ENCODE measurements at places on chromosomes 5 and 9.

GRCh38 chr5:95283761-95284571 is 928 bp downstream of the MCTP1 start:
- peak; percentile 1 for DNase-seq

DNA sequence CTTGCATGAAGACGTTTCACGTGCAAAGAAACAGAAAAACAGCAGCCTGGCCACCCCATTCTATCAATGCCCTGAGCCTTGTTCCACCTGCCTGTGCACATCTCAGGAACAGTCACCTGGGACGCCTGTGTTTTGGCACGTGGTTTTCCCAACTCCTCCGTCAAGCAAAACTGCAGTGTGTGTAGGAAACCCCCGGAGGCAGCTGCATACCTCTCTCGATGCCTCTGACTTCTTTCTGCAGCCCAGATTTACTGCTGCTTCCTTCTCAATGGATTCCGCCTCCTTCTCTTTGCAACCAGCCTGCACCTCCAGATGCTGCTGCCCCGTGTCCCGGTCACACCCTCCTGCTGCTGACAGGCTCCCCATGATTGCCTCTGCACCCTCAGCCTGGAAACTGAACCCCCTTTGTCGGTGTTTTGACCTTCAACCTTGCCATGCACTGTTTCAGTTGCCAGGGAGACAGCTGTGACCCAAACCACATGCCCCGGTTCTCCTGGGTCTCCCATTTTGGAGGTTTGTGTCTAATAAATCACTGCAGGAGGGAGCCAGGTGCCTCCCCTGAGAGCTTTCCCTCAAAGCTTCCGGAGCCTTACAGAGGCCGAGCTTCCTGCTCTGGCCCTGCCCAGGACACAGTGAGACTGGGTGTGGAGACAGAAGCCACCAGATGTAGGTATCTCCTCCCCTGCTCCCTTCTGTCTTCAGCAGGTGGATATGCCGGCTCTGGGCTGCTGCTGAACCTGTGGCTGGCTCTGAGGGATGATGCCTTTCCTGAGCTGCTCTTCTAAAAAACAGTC is 395.5 kb upstream of the IRX1 start:
- DNase-seq = no peak

DNA sequence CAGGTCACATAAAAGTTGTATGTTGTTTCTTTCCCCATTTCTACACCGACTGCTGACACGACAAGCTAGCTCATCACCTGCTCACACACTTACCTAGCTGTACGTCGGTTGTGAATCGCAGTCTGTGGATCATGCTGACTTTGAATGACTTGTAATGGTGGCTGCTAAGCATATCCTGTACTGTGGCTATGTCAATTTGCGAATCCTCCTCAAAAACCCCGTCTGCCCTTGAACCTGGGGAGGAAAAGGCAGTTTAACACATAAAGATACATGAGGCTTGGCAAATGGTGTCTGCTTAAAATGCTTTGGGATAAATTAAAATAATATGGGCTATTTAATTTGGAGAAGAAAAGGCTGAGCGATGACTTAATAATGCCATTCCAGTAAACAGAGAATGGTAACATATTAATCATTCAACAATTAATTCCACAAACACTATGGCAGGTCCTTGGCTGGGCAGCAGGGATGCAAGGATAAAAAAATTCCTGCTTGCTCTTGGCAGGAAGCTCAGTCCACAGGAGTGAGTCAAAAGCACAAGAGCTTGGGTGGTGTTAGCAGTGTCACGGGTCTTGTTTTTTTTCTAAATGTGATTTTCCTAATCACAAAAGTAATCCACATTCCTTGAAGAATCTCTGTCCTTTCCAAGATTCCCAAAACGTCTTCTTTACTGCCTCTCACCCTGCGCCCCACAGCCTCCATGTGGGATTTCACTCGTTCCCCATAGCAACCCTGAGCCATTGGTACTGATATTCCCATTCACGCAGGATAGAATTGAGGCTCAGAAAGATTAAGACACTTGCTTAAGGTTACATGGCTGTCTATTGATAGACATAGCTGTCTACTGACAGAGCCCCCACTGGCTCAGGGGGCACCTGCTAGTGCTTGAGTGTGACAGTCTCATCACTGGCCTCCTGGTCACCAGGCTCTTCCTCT is 222.4 kb downstream of the MAPKAP1 start:
- DNase-seq = no peak

DNA sequence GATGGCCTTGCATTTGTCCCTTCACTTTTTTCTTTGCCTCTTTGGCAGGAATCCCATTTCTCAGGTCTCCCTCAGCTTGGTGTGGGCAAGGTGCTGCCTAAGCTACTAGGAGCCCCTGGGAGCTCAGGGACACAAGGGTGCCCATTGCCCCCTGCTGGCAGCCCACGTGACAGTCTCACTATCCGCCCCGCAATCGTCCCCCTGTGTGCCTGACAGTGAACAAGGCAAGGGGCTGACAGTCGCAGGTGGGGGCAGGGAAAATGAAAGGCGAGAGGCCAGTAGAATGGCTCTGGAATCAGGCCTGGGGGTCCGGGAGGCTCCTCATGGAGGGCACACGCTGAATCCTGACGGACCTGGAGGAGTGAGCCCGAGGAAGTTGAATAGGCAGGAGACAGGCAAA is 2.0 kb upstream of the PCDH12 start:
- DNase-seq = no peak

GRCh38 chr5:166602271-166602670 is 1689.2 kb upstream of the WWC1 start:
- DNase-seq = no peak

- DNase-seq = no peak
Measured at GRCh38 chr5:125202871-125203438, 456.5 kb upstream of the ZNF608 start.

- no peak for DNase-seq
Measured at GRCh38 chr9:107866711-107867311, 377.2 kb upstream of the KLF4 start.

DNA sequence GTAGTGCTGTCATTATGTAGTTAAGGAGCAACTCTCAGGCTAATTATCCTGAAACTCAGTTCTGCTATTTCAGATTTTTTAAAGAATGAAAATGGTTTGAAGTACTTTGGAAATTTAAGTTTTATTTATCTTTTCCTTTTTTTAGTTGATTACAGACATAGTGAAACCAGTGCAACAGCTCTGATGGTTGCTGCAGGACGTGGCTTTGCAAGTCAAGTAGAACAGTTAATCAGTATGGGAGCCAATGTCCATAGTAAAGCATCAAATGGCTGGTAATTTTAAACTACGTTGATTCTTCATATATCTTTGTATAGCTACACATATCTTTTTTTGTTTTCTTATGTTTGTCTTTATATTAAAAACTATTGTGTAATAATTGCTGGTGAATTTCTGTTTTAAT is 34.9 kb downstream of the YTHDC2 start:
- DNase-seq = no peak

- DNase-seq = no peak
Measured at GRCh38 chr5:112239996-112240395, 179.1 kb downstream of the EPB41L4A start.

DNA sequence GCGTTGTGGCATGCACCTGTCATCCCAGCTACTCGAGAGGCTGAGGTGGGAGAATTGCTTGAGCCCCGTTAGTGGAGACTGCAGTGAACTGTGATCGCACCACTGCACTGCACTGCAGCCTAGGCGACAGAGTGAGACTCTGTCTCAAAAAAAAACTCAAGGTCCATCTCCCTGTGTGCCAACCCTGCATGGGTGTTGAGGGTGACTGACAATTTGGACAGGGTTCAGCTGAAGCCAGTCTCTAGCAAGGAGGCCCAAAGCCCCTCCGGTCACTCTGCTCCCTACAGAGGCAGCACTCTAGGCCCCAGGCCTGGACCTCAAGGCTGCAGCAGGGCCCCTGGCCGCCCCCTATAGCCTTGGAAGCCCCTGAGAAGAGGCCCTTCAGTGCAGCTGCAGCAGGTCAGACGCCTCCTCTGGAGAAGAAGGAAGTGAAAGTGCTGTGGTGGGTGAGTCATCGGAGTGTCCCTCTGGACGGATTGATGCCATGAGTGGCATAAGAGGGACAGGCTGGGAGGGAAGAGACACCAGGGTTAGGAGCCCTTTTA is 39.2 kb upstream of the NEK6 start:
- no peak for DNase-seq

GRCh38 chr5:169964246-169964645 is 16.0 kb downstream of the INSYN2B start:
- no peak for DNase-seq

- no peak for DNase-seq
Measured at GRCh38 chr5:54590824-54591223, 73.3 kb downstream of the SNX18 start.

- DNase-seq = peak; percentile 45
Measured at GRCh38 chr9:104743376-104743985, 4.0 kb upstream of the NIPSNAP3A start.

GRCh38 chr5:4130819-4131218 is 535.2 kb downstream of the IRX1 start:
- DNase-seq = no peak

DNA sequence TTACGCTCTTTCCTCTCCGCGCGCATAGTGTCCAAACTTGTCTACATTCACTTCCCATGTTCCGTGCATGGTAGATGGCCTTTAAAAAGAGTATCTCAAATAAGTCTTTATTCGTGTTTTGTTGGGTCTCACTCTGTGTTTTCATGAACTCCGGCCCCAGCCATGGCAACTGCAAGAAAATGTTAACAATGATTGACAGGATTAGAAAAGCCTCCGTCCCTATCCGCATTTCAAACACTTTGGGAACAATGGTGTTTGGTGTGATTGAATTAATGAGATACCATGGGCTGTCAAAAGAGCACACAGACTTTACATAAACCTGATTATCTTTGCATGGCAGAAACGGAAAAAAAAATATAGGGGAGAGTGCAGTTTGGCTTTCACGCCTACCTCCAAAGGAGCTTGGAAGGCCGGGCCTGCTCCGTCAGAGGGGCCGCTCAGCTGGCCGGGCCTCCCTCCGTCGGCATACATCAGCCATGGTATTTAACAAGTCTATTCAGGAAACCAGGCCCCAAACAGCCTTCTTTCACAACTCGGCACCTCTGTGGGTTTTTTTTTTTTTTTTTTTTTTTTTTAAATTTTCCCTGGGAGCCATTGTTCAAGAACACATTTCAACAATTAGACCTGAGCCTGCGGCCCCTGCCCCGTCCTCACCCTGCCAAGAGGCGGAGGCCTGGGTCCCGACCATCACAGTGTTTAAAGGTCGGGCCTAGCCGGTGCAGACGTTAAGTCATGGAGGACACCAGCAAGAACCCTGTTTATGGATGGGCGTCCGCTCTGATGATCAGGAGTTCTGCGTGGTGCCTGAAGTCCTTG is 323.8 kb upstream of the IRX4 start:
- no peak for DNase-seq

- no peak for DNase-seq
Measured at GRCh38 chr9:81621785-81622259, 67.5 kb downstream of the TLE1 start.

DNA sequence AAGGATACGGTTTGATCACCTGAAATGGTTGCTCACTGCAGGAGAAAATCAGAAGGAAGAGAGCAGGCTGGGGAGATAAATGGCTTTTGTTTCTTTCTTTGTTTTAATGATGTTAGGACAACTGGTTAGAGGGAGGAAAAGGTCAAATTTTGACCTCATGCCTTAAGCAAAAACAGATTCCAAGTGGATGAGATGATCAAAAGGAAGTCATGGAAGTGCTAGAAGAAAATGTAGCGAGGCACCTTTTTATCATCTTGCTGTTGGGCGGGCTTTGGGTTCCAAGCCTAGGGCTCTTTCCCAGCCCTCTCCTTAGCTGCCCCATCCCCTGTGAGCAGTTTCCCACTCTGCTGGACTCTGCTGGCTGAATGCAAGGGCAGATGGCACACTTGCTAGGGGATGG is 127.9 kb downstream of the ADAMTS2 start:
- no peak for DNase-seq

GRCh38 chr5:44536650-44537260 is 147.5 kb upstream of the FGF10 start:
- no peak for DNase-seq

GRCh38 chr5:127757576-127757975 is 54.4 kb downstream of the CCDC192 start:
- peak; percentile 28 for DNase-seq

DNA sequence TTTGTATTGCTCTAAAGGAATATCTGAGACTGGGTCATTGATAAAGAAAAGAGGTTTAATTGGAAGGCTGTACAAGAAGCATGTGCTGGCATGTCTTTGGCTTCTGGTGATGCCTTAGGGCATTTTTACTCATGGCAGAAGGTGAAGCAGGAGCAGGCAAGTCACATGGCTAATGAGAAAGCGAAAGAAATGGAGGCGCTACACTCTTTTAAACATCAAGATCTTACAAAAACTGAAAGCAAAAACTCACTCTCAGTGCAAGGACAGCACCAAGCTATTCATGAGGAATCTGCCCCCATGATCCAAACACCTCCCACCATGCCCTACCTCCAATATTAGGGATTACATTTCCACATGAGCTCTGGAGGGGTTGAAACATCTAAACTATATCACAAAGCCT is 1458.8 kb upstream of the ACO1 start:
- DNase-seq = no peak

- DNase-seq = no peak
Measured at GRCh38 chr5:109987970-109988369, 298.2 kb downstream of the MAN2A1 start.

DNA sequence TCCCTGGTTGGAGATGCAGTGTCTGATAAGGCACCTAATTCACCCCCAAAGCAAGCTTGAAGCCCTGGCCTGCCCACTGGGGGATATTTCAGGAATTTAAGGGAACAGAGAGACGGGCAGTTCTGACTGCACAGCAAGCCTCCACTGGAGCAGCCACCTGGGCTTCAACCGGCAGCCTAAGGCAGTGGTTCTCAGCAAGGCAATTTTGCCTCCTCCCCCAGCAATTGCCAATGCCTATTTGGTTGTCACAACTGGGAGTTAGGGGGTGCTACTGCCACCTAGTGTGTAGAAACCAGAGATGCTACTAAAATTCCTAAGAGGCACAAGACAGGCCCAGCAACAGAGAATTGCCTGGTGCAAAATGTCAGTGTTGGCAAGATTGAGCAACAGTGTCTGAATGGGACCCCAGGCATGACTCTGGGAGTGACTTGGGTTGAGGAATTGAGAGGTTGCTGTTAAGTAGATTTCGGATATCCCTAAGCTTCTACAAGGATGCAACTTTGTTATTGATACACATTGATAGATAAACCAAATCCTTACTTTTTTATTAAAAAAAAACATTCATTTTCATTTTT is 58.7 kb upstream of the CTSL start:
- DNase-seq = no peak

DNA sequence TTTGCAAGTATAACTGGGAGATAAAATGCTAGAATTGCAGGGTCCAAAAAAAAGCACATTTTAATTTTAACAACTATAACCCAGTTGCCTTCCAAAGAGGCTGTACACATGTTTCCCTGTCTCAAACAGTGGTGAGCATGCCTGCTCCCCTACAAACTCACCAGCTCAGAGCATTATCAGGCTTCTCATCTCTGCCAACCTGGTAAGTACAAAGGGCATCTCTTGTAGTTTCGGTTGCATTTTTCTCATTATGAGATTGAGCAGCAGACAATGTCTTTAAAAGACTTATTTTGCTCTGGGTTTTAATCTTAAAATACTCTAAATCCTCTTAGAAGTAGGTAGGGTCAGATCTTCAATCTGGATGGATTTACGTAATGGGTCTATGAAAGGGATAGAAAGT is 107.1 kb upstream of the MSX2 start:
- no peak for DNase-seq
